Skin of body (tissue), 3 donors: ENCODE measurements at places on chromosomes 5 and 9.

DNA sequence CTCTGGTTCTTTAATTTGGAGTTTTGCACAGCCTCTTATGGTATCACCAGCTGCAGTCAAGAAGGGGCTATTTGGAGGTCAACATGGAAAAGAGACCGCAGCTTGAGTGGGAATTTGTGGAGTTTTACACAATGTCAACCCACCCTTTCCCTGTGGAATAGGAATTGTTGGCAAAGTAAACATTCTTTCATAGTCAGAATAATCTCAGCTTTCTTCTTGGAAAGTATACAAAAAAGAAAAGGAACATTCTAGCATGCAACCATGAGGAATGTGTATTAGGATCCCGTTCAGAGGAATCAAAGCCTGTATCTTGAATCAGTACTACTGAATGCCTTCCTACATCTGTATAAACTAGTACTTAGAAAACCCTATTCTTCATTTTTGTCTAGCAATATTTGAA is 107.6 kb downstream of the LURAP1L start:
- DNase-seq: peak; percentile 78

GRCh38 chr5:15959370-15960164 is 220.0 kb downstream of the MARCHF11 start:
- DNase-seq: peak; percentile 98

GRCh38 chr9:127121628-127122175 is 733 bp downstream of the ANGPTL2 start:
- DNase-seq: peak; percentile 40

DNA sequence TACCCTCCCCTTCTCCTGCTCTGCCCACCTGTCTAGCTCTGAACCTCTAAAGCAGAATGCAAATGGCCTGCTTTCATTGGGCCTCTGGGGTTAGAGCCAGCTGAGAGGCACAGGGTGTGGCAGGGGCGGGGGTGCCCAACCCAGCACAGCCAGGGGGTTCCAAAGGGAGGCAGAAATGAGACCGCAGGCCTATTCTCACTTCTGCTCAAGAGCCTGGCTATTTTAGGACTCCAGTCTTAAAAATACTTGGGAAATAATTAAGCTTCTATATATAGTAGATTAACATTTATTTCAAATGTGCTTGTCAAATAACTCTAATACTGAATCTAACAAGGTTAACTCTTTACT is 5.7 kb downstream of the QSOX2 start:
- DNase-seq: no peak

GRCh38 chr5:178382754-178383164 is 150.2 kb upstream of the PHYKPL start:
- no peak for DNase-seq

DNA sequence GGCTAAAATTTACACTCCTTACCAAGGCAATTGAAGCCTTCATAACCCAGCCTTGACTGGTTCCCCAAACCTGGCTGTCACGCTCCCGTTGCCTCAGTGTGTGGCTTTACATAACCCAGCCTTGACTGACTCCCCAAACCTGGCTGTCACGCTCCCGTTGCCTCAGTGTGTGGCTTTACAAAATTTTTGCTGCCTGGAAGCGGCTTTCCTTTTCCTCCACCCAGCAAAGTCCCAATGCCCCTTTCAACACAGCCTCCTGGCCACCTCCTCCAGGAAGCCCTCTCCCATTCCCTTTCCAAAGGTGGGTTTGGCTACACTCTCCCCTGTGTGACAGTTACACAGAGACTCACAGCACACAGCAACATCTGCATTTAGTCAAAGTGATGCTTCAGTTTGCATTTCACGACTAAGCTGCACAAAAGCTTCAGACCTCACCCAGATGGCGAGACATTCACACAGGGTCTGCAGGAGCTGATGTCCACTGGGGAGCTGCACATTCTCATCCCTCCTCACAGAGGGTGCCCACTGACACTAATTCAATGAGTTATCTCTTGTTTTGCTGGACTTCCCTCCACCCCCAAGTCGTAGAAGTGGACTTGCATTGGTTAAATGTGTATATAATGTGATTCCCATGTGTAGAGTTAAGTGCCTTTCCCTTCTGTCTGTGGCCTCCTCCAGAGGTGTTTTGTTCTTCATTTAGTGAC is 156.6 kb upstream of the PHYKPL start:
- DNase-seq: no peak

DNA sequence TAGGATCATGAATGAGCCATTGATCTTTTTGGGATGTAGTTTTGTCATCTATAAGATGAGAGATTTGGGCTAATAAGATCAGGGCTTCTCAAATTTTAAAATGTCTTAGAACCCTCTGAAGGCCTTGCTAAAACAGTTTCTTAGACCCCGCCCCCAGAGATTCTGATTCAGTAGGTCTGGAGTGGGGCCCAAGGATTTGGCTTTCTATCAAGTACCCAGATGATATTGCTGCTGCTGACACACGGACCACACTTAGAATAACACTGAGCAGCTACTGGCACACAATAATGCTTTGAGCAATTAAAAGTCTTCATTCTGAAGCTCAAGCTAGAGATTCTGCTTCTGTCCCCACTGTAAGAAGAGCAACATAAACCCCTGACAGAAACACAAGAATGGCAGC is 216.7 kb downstream of the SMARCA2 start:
- DNase-seq: no peak

GRCh38 chr5:175118700-175119309 is 325.2 kb downstream of the DRD1 start:
- no peak for DNase-seq

- DNase-seq: no peak
These were observed 9.6 kb upstream of the CCDC112 start for GRCh38 chr5:115306011-115306536.

GRCh38 chr5:74081126-74081525 is 455.1 kb downstream of the ARHGEF28 start:
- no peak for DNase-seq

DNA sequence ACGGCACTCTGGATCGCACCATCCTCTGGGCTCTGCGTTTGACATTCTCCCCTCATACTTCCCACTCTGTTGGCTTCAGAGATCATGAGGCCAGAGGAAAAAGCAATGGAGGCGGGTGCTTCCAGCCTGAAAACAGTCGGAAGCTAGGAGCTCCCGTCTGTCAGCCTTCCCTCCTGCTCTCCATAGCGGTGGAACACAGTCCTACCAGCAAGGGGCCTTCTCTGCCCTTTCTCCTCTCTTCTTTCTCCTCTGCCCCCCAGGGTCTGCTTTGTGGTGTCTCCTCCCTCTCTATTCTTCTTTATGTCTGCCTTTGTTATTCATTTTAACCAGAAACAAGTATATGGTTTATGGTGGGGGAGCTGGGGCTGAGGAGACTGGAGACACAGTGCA is 152.5 kb upstream of the NFIB start:
- no peak for DNase-seq
